NCI-H526 treated with DMSO at 0.1 percent for 48 hours (cell line): ENCODE measurements at places on chromosomes 7 and 10.

- DNase-seq: no peak
Observed at GRCh38 chr7:140142031-140142430, 34.8 kb downstream of the KDM7A start.

- DNase-seq: no peak
Observed at GRCh38 chr7:38398725-38399321, 125.4 kb upstream of the TARP start.

DNA sequence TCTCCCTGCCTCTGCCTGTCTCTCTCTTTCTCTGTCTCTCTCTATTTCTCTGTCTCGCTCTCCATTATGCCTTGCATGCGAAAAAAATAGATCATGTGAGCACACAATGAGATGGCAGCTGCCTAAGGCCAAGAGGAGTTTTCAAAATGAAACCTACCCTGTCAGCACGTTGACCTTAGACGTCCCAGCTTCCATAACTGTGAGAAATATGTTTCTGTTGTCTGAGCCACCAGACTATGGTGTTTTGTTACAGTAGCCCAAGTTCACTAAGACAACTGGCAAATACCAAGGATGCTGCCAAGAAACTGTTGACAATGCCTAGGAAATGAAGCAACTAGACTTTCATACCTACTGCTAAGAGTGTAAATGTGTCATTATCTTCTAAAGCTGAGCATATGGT lies 70.6 kb upstream of the PLXDC2 start:
- DNase-seq: no peak

DNA sequence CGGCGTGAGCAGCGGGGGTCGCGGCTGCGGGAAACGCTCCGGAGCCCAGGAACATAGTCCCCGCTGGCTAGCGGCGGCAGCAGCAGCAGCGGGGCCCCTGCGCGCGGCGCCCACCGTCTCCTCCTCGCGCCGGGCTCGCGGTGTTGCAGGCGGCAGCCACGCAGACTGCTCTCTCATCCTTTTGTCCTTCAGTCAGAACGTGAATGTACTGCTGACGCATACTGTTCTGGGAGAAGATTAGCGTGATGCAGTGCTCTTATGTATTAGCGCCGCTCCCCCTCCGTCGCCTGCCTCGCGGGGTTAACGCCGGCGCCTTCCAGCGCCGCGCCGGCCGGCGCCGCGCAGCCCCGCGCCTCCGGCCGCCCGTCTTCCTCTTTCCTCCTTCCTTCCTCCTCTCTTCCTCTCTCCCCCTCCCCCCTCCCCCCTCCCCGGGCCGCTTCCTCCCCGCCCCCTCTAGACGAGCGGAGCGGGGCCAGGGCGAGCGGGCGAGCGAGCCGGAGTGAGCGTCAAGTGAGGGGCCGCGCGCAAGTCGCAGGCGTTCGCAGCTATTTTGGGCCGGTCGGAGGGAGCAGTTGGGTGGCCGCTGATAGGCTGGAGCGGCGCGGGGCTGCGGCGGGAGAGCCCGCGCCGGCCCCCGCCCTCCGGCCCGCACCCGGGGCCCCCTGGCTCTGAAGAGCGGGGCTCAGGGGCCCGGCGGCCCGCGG lies 816 bp upstream of the LRRC4 start:
- peak; percentile 75 for DNase-seq

GRCh38 chr10:84945791-84946190 lies 617.4 kb downstream of the CCSER2 start:
- no peak for DNase-seq

GRCh38 chr10:15558136-15558535 lies 161.6 kb downstream of the ITGA8 start:
- no peak for DNase-seq

- no peak for DNase-seq
Observed at GRCh38 chr10:117569610-117570390, 27.3 kb downstream of the EMX2 start.

DNA sequence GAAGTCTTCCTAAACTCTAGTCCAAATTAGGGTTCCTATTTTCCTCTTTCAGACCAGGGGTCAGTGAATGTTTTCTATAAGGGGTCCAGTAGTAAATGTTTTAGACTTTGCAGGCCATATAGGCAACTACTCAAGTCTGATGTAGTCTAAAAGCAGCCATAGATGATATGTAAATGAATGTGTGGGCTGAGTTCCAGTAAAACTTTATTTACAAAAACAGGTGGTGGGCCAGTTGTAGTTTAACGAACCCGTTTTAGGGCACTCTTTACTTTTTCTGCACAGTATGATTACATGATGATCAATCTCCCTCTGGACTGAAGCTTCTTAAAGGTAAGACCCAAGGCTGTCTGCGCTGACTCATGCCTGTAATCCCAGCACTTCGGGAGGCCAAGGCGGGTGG lies 243.6 kb downstream of the CAMK1D start:
- DNase-seq: no peak

GRCh38 chr7:102236592-102237287 lies 49.9 kb upstream of the SH2B2 start:
- DNase-seq: peak; percentile 47

- no peak for DNase-seq
Observed at GRCh38 chr7:92156990-92157389, 22.0 kb downstream of the LRRD1 start.

DNA sequence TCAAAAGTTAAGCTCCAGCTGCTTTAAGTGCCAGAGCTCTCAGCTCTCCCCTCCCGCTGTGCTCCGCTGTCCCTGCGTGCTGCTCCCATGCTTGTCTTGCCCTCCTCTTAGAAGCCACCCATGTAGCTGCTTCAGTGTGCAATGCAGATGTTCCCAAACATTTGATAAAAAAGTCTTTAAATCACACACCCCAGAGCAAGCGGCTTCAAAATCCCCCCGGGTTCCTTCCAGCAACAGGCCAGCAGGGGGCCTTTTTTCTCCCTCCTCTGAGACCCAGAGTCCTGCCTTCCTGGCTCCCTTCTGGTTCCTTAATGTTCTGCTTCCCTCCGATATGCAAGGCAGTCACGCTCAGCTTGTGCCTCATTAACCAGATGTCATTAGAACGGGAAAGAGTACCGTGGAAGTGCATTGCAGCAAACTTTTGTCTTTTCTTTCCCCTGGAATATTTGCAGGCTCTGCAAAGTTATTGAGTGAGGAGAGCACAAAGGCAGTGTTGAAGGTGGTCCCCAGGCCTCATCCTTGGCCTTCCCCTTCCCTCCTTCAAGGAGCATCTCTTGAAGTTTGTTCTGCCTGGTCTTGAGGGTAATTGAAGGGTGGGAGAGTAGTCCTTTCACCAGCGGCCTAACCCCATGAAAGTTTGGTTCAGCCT lies 25.5 kb downstream of the LDB3 start:
- DNase-seq: peak; percentile 15

DNA sequence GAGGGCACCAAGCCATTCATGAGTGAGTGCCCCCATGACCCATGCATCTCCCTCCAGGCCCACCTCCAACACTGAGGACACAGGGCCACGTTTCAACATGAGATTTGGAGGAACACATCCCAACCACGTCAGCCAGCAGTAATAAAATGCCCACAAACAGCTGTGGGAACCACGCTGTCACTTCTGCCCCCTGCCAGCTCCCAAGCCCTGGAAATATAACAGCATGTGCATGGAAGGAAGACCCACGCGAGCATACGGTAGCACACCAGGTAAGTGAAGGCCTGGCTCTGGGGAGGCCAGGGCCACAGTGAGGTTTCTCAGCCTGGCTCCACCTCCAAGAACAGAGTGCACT lies 168.9 kb upstream of the PFKP start:
- DNase-seq: no peak

GRCh38 chr10:6062101-6062771 lies at the start of gene IL2RA:
TSS of gene IL2RA (minus strand) at chr10:6062367. CDS start at chr10:6062151, 216 bp downstream.
- DNase-seq: no peak

DNA sequence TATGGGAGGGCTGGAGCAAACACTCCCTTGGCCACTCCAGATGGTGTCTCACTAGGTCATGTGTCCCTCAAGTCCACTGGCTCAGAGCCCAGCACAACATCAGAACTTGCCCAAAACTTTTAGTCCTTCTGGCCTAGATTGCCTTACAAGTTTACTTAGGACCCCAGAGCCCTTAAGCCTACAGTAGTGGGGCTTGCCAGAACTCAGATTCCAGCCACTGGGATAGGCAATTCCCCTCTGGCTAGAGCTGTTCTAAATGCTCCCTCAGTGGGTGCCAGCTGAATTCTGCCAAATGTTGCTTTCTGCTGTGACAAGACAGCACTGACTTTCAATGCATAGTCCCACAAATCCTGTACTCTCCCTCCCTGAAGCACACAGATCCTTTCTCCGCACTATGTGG lies 331.1 kb downstream of the HTR7 start:
- DNase-seq: no peak

- DNase-seq: no peak
Observed at GRCh38 chr10:112953174-112954159, 3.4 kb downstream of the TCF7L2 start.

DNA sequence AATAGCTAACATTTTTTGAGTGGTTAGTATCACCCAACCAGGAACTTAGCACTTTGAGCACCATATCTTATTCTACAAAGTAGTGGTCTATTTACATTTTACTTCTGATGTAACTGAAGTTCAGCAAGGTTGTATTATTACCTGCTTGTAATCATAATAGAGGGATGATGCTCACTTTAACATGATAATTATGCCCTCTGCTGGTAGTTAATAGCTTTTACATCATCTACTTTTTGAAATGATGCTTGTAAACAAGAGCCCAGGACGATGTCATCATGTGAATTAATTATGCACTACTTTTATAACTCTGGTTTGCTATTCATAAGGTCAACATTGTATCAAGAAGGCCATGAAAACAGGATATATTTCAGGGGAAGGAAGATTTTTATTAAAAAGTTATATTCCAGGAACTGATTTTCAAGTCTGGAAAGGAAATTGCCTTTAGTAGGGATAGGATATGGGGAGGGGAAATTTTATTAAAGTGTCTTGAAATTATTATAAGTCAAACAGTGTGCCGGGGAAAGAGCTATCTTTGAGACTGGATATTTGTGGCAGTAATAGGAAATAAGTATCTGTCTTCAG lies 80.3 kb upstream of the SCIN start:
- peak; percentile 82 for DNase-seq

GRCh38 chr10:98463976-98464754 lies 17.4 kb upstream of the HPS1 start:
- no peak for DNase-seq

- no peak for DNase-seq
Observed at GRCh38 chr7:101933688-101934121, 116.3 kb downstream of the CUX1 start.

GRCh38 chr10:93580828-93581227 lies 14.4 kb downstream of the FFAR4 start:
- no peak for DNase-seq

- DNase-seq: peak; percentile 44
Observed at GRCh38 chr7:17939606-17940301, 540 bp downstream of the SNX13 start.

DNA sequence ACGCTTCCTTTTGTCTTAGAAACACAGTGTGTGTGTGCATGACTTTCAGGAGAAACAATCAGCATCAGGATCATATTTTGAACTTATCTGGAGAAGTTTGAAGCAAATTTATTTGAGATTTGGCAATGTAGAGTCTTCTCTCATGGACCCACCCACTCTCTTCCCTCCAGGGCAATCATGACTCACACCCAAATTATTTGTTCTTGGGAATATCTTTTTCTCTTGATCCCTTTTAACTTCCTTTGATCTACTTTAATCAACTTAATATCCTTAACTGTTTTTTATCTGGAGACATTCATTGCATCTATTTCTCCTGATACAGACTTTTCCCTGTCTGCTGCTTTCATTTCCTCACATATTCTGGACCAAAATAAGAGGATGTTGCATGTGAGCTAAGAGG lies 1174.3 kb downstream of the GATA3 start:
- DNase-seq: no peak

- no peak for DNase-seq
Observed at GRCh38 chr7:27329909-27330308, 87.3 kb downstream of the EVX1 start.

DNA sequence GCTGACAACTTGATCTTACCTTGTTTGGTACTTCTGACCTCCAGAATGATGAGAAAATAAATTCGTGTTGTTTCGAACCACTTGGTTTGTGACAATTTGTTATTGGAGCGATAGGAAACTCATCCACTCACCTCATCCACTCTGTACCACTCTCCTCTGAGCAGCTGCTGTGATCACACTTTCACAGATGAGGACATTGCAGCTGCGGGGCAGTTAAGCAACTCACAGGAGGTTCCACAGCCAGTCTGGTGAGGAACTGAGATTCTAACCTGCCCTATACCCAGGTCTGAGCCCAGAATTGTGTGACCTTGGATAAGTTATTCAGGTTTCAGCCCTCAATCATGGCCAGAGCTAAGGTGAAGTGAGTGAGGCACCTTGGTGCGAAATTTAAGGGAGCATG lies 35.2 kb downstream of the BTBD16 start:
- no peak for DNase-seq

DNA sequence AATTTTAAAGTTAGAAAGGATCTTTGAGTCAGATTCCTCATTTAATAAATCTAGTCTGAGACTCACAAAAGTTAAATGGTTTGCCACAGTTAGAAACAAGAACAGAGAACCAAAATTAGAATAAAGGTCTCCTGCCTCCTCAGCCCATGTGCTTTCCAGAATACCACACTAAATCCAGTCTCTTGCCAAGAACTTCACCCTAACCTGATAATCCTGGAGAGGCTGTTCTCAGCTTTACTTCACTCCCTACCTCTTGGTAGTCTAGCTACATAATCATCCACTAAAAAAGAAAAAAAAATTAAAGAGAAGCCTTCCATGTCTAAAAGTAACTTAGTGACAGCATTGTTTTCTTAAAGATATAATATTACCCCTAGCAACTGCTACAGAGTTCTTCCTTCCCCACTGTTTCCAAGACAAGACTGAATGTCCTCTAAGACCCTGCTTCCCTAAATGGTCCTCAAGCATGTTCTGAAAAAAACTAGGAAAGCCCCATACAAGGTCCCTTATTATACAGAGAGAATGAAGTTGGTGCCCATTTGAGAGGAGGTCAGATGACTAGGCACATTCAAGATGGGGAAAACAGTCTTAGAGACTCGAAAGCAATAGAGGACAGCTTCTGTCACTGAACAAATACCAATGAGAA lies 56.8 kb downstream of the ZNF438 start:
- no peak for DNase-seq

DNA sequence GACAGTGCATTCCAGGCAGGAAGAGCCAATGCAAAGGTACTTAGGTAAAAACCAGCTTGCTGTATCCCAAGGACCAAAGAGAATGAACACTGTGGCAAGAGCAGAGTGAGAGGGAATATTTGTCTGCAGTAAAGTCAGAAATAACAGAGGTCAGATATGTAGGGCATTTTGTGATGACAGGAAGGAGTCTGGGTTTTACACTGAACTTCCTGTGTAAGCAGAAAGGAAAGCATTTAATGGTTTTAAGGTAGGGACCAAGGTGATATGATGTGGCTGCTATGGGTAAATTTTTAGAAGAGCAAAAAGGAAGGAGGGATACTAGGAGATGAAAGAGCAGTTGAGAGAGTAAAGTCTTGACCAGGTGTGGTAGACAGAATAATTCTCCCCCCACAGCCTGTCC lies 10.1 kb downstream of the ABCB1 start:
- no peak for DNase-seq

DNA sequence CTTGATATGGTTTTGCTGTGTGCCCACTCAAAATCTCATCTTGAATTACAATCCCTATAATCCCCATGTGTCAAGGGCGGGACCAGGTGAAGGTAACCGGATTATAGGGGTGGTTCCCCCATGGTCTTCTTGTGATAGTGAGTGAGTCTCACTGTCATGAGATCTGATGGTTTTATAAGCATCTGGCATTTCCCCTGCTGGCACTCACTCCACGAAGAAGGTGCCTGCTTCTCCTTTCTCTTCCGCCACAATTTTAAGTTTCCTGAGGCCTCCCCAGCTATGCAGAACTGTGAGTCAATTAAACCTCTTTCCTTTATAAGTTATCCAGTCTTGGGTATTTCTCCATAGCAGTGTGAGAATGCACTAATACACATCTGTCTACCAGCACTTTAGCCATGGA lies 109.5 kb upstream of the SDK1 start:
- no peak for DNase-seq
